ENCODE measurements at places on chromosomes 4 and X. TPM values are rescaled to one million over a fixed set of nuclear protein-coding genes. Genes with fewer than 3 reads are reported as not detected.

DNA sequence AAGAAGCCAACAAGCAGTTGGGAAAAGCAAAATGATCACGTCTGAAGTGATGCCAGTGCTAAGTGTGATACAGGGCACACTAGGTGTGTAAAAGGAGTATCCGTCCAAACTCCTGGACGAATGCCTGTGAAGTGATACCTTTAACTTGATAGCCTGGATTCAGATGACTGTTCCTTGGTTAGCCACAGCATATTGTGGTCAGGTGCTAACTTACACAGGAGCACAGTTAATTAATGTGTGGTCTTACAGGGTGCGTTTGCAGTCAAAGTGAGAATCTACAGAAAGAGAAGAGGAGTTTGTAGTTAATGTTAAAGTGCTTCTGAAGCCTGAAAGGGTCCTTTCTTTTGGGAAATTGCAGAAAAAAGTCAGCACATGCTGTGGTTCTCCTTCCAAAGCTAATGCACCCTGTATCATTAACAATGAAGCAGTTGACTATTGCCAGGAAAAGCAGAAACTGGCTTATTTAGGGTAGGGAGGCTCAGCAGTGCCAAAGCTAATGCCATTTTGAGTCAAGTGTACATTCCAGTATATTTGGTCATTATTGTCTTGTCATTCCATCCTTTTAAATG lies 61.1 kb downstream of the DCLK2 start:
- no peak for DNase-seq

WDR17 gene
- total RNA-seq: 0.50 TPM

- no peak for DNase-seq
Measured at GRCh38 chrX:44178274-44179053, 165.0 kb downstream of the EFHC2 start.

TMEM47 gene
- 7.1 TPM for total RNA-seq

DNA sequence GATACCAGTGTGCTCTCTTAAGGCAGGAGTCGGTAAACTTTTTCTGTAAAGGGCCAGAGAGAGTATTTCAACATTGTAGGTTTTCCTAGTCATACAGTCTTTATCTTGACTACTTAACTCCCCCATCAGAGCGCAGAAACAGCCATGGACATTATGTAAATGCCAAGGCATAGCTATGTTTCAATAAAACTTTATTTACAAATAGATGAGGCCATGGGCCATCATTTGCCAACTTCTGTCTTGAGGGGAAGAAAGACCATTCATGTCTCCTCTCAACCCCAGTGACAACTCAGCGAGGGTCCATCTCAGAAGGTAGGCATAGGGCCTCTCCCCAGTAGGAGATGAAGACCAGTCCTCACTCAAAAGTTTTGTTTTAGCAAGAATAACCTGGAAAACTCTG lies 301.3 kb downstream of the FBXW7 start:
- no peak for DNase-seq

DNA sequence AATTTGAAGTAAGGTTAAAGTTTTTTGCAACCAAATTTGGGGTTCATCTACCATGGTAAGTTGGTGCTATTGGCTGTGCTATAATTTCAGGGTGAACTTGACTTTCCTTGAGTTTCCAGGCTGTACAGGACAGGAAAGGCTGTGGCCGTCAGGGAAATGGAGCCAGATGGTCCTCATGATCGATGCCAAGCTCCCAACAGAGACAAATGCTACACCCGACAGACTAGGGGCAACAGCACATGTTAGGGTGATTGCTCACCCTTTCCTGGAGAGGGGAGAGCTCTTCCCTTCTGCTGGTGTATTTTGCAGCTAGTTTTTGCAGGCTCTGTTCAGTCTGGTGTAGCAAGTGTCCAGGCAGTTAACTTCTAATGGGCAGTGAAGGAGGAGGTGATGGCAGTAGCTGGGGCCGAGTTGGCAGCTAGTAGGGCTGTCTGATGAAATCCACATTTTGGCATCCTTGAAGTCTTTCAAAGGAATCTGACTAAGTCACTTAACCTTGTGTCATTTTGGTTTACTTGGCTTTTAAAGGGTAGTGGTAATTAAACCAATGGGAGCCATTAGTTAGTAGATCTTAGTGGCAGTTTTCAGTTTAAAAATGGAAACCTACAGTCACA lies 47.8 kb downstream of the GAB1 start:
- no peak for DNase-seq

KDR gene
- 29.5 TPM for total RNA-seq

DNA sequence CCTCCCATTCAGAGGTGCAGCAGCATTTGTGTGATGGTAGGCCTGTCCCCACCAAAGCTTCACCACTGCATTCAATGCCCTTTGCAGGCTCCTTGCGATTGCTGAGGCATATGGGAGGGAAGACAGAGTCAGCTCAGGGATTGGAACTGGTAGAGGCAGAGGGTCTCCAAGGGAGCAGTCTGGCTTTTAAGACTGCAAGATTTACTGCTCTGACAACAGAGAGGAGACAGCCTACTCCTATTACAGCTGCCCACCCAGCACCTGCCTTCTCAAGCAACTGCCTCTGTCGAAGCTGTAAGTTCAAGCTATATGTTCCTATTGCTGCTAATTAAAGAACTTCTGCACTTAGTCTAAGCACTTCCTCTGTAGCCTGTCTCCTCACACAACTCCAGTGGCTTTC lies 481.8 kb downstream of the FGF13 start:
- DNase-seq: no peak

GRCh38 chr4:7868892-7869471 lies 70.7 kb downstream of the AFAP1 start:
- DNase-seq: no peak

GRCh38 chr4:16952462-16952871 lies 54.0 kb upstream of the LDB2 start:
- no peak for DNase-seq

GRCh38 chr4:148068065-148068911 lies 336.4 kb downstream of the ARHGAP10 start:
- no peak for DNase-seq

DNA sequence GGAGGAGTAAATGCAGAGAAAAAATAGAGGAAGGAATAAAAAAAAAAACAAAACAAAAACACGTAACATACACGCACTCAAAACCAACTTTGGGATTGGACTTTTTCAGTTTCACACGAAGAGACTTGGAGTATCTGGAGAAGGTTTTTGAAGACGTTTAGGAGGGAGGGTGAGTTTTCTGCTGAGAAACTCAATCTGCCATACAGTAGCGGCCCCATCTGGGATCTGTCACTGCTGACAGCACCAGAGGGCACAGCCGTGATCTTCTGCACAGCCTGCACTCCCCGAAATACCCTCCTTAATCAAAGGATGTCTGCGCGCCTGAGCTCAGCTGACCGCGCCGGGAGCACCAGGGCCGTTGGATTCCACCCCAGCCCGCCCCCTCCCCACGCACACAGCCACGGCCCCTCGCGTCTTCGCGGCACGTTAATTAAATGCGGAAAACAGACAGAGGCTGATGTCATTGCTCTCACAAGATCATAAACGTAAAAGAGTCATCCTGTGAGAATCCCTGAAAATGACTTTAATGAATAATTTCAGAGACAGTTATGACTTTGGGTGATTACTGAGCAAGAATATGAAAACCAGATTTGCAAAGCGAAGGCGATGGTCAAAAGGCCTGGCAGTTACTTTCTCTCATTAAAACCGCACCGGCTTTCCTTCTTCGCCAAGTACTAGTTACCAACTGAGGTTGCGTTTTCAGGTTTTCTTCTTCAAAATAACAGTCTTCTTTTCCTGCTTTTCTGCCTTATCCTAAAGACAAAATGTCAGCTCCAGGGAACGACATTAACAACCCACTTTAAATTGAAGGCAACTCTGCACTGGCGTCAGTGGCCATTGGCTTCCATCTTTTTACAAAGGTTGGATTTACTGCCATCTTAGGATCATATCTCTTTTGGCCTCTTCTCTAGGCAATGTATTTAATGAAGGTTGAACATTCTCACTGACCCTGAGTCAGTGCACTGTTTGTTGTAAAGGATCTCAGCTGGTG lies 10.6 kb downstream of the HAND2 start:
- DNase-seq: no peak

DNA sequence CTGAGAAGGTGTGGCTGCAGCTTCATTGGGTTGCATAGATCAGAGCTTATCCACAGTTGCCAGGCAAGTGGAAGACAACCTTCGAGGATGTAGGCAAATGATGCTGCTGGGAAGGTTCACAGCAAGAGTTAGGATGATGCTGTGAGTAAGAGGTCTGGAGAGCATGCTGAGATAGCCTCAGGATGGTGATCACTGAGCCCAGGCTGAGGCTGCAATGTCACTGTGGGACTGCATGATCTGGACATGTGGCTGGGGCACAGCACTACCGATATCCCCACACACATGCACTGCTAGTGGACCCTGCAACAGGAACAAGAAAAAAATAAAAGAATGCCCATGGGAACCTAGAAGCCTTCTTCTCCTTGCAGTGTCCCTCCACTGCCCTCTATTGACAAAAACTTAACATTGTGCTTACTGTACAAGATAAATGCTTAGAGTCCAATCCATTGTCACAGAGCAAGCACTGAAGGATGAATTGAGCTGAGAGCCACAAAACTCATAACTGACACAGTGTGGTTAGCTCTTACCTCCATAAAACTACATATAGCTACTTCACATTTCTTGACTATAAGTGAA lies 105.6 kb downstream of the CNKSR2 start:
- no peak for DNase-seq

DNA sequence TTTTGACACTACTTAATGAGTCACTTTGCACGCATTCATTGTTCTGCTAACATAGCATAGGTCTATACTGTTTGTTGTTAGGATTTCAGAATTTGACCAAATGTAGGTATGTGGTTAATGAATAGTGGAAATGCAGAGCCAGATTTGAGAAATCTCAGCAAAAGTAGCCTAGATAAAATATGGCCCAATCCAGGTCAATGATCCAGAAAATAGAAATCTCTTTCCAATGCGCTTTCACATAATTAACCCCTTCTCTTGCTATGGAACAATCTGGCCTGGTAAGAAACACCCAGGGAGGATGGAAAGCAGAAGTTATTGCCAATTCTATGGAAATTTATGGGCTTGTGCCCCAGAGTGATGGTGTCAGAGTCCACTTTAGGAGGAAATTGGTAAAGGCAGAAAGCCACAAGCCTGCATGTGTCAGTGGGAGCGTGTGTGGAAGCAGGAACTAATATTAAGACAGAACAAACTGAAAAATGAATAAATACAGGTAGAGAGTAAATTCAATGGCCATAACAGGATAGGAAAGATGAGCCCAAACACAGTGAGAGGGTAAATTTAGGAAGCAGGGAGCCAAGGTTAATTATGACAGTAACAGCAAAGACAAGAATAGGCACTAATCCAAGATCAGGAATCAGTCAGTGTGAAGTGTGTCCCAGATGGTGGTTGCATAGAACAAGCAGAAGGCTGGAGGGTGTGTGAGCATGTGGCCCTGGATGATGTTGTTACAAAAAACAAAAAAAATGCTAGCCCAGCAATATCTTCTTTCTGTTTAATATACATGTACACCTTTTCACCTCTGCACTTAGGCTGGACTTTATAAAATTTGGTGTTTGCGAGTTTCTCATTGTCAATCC lies 102.9 kb downstream of the SYTL5 start:
- DNase-seq: no peak

DNA sequence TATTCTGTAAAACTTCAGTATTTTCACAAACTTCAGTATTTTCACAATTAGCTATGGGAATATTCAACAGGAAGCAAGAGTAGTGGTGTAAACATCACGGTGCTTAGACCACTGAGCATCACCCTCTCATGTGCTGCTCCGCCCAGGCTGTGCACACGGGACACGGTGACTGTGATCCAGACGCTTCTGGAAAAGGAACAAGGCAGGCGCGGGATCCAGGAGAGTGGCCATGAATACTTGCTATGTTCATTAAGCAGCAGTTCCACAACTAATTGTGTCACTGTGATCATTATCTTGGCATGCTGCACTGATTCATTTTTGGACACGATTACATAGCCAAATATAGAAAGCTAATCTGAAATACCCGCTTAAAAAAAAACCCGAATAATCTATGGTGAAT lies 19.6 kb upstream of the FAT1 start:
- DNase-seq: no peak

DNA sequence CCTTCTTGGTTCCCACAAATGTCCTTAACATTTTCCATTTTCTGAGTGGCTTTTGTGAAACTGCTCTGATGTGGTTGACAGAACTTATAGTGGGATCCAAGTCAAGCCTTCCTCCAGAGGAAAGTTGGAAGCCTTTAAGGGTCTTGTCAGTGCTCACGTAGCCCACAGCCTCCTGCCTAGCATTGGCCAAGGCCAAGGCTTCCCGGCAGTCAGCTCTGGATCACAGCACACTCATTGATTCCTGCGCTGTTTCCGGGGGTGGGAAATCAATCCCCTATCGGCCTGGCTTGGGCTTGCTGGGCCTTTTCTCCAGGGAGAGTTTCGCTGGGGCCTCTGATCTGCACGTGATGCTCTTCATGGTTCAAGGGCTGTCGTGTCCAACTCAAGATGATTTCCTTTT lies 76.1 kb downstream of the SLC9A6 start:
- no peak for DNase-seq

- no peak for DNase-seq
Measured at GRCh38 chr4:94395562-94395961, 52.9 kb upstream of the HPGDS start.

DNA sequence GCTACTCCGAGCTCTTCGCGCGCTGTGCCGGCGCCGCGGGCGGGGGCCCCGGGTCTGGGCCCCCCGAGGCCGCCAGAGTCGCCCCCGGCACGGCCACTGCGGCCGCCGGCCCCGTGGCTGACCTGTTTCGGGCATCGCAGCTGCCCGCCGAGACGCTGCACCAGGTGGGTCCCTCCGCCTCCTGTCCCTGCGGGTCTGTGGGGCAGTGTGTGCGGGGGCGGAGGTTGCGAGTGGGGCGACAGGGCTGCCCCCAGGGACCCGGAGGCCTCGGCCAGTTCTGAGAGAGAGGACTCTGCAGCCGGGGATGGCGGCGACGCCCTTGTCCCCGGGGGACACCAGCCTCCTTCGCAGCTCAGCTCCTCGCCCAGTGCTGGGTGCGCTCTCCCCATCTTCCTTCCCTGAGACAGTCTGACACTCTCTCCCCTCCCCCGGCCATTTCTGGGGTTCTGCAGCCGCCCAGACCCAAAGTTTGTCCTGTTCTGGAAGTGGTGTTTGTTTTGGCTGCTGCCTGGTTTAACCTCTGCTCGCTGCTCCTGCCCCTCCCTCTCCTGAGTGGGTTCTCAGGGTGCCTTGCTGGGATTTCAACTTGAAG lies 609 bp downstream of the REPS2 start:
- peak; percentile 34 for DNase-seq

ACOX3 gene
- 24.6 TPM for total RNA-seq

GRCh38 chrX:15786915-15787314 lies 3.4 kb upstream of the ZRSR2 start:
- DNase-seq: no peak

USP51 gene
- 6.7 TPM for total RNA-seq

FGFR3 gene
- 39.1 TPM for total RNA-seq

- peak; percentile 75 for DNase-seq
Measured at GRCh38 chr4:38664706-38665401, 855 bp downstream of the KLF3 start.

PALLD gene
- total RNA-seq: 26.3 TPM

GRCh38 chr4:167111622-167112021 lies 122.7 kb downstream of the SPOCK3 start:
- no peak for DNase-seq

- DNase-seq: no peak
Measured at GRCh38 chr4:76016393-76016792, 6.9 kb downstream of the CXCL10 start.

Measured in liver (tissue), 10 donors.